Activated CD4-positive, alpha-beta T cell treated with anti-CD3 and anti-CD28 coated beads, Interleukin-2, amount 10 ng/mL, durations not matched to agents 24 days and 14 days (primary cell): ENCODE measurements at places on chromosomes 5 and 9. TPM values are rescaled to one million over a fixed set of nuclear protein-coding genes. Genes with fewer than 3 reads are reported as not detected.

Gene AJM1
- total RNA-seq = 5.7 and 5.9 TPM in 2 replicates

Gene ZNF608
- total RNA-seq = not detected in 2 replicates

Gene DBH
- total RNA-seq = not detected in 2 replicates

Gene WDR36
- 90.1 and 97.7 TPM in 2 replicates for total RNA-seq

Gene PLGRKT
- 53.0 and 54.4 TPM in 2 replicates for total RNA-seq

Gene ROR2
- total RNA-seq = 0.40 and 0.43 TPM in 2 replicates

Gene PCSK5
- 1.6 and 1.9 TPM in 2 replicates for total RNA-seq

Gene SLC6A19
- not detected in 2 replicates for total RNA-seq

Gene TMC1
- not detected in 2 replicates for total RNA-seq

Gene SHISAL2B
- not detected in 2 replicates for total RNA-seq

Gene IQGAP2
- total RNA-seq = 37.3 and 39.3 TPM in 2 replicates

Gene FGD3
- total RNA-seq = 39.5 and 39.7 TPM in 2 replicates

Gene TMEM174
- not detected in 2 replicates for total RNA-seq

Gene DDX41
- total RNA-seq = 157 and 172 TPM in 2 replicates

Gene PLPP7
- not detected in 2 replicates for total RNA-seq

Gene CAMK4
- total RNA-seq = 47.7 and 49.5 TPM in 2 replicates

Gene FBN2
- total RNA-seq = not detected in 2 replicates

Gene SLC34A3
- not detected in 2 replicates for total RNA-seq

Gene LCN9
- total RNA-seq = not detected in 2 replicates

Gene PCDHGA4
- total RNA-seq = 0.33 and 0.37 TPM in 2 replicates

Gene LCN12
- 1.3 and 2.3 TPM in 2 replicates for total RNA-seq

Gene PCDHA12
- not detected in 2 replicates for total RNA-seq

Gene PCDHA2
- total RNA-seq = not detected in 2 replicates

Gene QRFP
- not detected in 2 replicates for total RNA-seq

Gene MEF2C
- 0.33 and 0.71 TPM in 2 replicates for total RNA-seq

Gene COL23A1
- total RNA-seq = 0.07 and 0.09 TPM in 2 replicates

Gene SMIM33
- total RNA-seq = 0.37 and 0.38 TPM in 2 replicates

Gene CCNJL
- not detected in 2 replicates for total RNA-seq

Gene NNT
- total RNA-seq = 52.2 and 59.1 TPM in 2 replicates

Gene BTNL9
- 0.23 TPM in 1 of 2 replicates, not detected in the other for total RNA-seq

Gene F12
- 2.7 and 2.8 TPM in 2 replicates for total RNA-seq
